ENCODE measurements at places on chromosomes 5 and 9. TPM values are rescaled to one million over a fixed set of nuclear protein-coding genes. Genes with fewer than 3 reads are reported as not detected.

Gene TMEM252
- total RNA-seq = not detected

Gene EPB41L4B
- total RNA-seq = 14.5 TPM

Gene MAP1B
- 46.7 TPM for total RNA-seq

Gene IFNK
- total RNA-seq = not detected

Gene GRIN3A
- 0.09 TPM for total RNA-seq

Gene TMEM174
- not detected for total RNA-seq

Gene GRHPR
- total RNA-seq = 81.6 TPM

Gene CDO1
- total RNA-seq = 31.7 TPM

Gene RUFY1
- total RNA-seq = 58.6 TPM

Measured in lung (tissue), 17 donors.